ENCODE measurements at places on chromosomes 7 and 10. TPM values are rescaled to one million over a fixed set of nuclear protein-coding genes. Genes with fewer than 3 reads are reported as not detected.

The MLXIPL gene
- 6.4 TPM for total RNA-seq

The AGR2 gene
- total RNA-seq = not detected

The OPALIN gene
- not detected for total RNA-seq

The HTR5A gene
- not detected for total RNA-seq

The NEUROD6 gene
- not detected for total RNA-seq

The TUBB8 gene
- total RNA-seq = not detected

The HABP2 gene
- not detected for total RNA-seq

The CTAGE4 gene
- total RNA-seq = 5.8 TPM

The CASP7 gene
- 11.0 TPM for total RNA-seq

The ACSM6 gene
- total RNA-seq = not detected

The CDK14 gene
- total RNA-seq = 10.8 TPM

The OR13A1 gene
- total RNA-seq = not detected

The ATXN7L1 gene
- 11.6 TPM for total RNA-seq

The RARRES2 gene
- 102 TPM for total RNA-seq

The METTL27 gene
- not detected for total RNA-seq

The PRLHR gene
- total RNA-seq = not detected

The PSD gene
- 0.21 TPM for total RNA-seq

The STOX1 gene
- total RNA-seq = 0.14 TPM

The SLC18A3 gene
- not detected for total RNA-seq

The FKBP9 gene
- 166 TPM for total RNA-seq

The ACSL5 gene
- 13.9 TPM for total RNA-seq

The COL28A1 gene
- 3.0 TPM for total RNA-seq

The EBF3 gene
- total RNA-seq = 4.6 TPM

The CXCL12 gene
- total RNA-seq = 149 TPM

The SORCS1 gene
- total RNA-seq = 1.1 TPM

The PLEKHS1 gene
- total RNA-seq = not detected

The ESYT2 gene
- 218 TPM for total RNA-seq

The C10orf105 gene
- not detected for total RNA-seq

The LIPJ gene
- total RNA-seq = 0.27 TPM
